Cortex of kidney (tissue), 1 donor: ENCODE measurements at places on chromosomes 16 and 17.

- DNase-seq, result no peak
Measured at GRCh38 chr16:11315510-11315909, 29.7 kb upstream of the RMI2 start.

- no peak for DNase-seq
Measured at GRCh38 chr17:79646721-79647455, 36.0 kb upstream of the RBFOX3 start.

GRCh38 chr16:73713778-73714495 is 582.7 kb upstream of the PSMD7 start:
- no peak for DNase-seq

GRCh38 chr16:86073763-86074493 is 175.0 kb downstream of the IRF8 start:
- DNase-seq, result no peak

GRCh38 chr17:49146620-49147306 is 14.2 kb downstream of the B4GALNT2 start:
- no peak for DNase-seq

- DNase-seq, result no peak
Measured at GRCh38 chr16:31696968-31697743, 169.5 kb downstream of the AHSP start.

GRCh38 chr16:7313170-7313569 is 19.5 kb upstream of the RBFOX1 start:
- DNase-seq, result no peak

DNA sequence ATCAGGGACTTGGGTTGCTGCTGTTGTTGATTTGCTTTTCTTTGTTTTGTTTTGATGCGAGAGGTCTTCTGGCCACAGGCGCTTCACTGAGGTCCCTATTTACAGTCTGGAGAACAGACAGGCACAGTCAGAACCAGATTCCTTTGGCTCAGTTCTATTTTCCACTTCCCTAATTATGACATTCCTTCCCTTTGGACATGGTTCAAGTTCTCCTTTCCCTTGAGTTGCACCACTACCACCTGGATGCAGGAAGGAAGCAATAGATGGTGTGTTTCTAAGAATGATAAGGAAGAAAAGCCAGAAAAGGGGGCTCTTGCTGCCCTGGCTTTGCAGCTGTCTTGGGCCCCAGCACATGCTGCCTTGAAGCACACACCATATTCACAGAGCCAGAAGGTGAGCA is 160.6 kb downstream of the MAF start:
- DNase-seq, result no peak

DNA sequence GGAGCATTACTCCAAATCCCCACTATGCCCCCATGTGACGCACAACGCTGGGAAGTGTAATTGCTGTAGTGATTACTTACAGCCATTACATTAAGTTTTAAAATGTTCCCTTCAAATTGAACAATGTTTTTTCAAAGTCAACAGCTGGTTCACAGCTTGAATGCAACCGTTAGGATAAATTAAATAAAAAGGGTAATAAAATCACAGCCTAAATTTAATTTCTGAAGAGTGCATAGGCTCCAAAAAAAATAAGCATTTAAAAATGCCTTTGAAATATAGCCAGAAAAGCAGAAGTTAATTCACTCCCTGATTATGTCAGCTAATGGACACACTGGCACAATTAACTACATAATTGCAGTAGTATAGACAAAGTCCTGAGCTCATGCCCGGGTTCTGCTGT is 50.5 kb upstream of the KDM8 start:
- no peak for DNase-seq

- no peak for DNase-seq
Measured at GRCh38 chr16:26198221-26198620, 506.5 kb downstream of the HS3ST4 start.

DNA sequence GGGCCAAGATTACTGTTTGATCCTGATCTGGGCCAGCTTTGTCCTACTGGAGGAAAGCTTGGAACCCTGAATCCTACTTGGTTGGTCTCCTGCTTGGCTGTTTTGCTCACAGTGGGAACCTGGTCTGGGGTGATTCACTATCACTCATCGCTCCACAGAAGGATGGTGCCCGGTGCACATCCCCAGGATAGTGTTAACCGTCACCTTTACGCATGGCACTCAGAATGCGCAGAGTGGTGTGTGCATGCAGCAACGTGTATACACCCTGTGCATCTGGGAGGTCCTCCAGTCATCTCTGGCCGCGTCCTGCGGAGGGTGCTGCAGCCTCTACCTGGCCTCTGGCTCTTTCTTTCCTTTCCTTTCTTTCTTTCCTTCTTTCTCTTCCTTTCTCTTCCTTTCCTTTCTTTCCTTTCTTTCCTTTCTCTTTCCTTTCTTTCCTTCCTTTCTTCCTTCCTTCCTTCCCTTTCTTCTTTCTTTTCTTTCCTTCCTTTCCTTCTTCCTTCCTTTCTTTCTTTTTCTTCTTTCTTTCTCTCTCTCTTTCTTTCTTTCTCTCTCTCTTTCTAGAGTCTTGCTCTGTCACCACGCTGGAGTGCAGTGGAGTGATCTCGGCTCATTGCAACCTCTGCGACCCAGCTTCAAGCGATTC is 13.1 kb downstream of the SOCS3 start:
- DNase-seq, result no peak

- no peak for DNase-seq
Measured at GRCh38 chr17:17497845-17498520, 1.8 kb upstream of the RASD1 start.

DNA sequence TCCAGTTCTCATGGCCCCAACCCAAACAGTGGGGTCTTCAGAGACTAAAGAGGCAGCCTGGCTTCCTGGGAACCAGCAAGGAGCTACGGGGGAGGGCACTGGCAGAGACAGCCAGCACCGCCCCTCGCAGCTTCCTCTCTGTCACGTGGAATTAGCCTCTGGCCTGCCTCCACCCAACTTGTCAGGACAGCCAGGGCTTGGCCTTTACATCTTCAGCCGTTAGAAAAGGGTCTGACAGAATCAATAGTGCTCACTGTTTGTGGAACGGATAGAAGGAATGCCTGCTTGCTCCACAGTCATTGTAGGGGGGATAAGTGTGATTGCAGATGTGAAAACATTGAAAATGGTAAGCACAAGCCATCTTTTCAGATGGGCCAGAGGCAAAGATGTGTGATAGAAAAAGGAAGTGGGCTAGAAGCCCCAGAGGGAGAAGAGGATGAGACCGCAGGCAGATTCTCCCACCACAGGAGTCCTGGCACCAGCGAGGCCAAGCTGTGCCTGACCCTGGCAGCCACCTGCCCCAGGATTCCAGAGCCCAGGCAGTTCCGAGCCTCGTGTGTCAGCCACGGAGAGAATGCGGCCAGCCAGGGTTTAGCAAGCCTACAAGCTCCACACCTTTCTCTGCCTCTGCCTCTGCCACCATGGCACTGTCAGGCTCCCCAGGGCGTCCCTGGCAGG is 18.6 kb downstream of the GRIN2C start:
- DNase-seq, result no peak

GRCh38 chr17:39400547-39401411 is 647 bp downstream of the FBXL20 start:
- no peak for DNase-seq

- no peak for DNase-seq
Measured at GRCh38 chr16:89444151-89444723, 46.1 kb downstream of the ANKRD11 start.
